GM10248 (cell line): ENCODE measurements at places on chromosomes 13 and 19.

DNA sequence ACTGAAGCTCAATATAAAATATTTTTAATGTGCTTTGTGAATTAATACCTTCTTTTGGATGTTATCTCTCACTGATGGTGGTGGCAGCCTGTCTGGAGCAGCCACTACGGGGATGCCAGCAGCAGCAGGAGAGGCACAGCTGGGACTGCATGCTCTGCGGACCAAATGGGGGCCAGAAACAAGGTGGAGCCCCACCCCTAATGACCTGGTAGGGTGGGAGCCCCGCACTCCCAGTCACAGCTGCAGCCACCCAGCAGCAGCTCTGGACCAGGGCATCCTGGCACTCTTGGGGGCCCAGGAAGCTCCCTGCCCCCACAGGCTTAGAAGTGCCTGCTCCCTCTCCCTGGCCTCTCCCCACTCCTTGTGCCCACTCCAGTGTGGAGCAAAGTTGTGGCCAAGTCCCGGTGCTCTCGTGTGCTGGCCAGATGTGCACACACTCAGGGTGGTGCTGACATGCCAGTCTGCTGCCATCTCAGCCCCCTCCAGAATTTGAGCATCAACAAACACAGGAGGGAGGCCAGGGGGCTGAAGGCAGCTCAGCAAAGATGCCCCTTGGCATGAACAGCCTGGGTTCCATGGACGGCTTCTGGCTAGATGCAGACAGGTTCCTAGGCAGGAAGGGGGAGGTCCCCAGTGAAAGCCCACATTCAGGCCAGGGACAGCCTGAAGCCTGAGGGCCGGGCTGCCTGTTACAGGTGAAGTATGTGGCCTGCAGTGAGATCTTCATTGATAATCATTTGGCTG is 696.7 kb upstream of the SLITRK5 start:
- DNase-seq: no peak

GRCh38 chr13:35474496-35475211 is 1.8 kb downstream of the MAB21L1 start:
- no peak for DNase-seq

- DNase-seq: no peak
These were observed 8.4 kb downstream of the PNMA8B start for GRCh38 chr19:46487178-46487801.

DNA sequence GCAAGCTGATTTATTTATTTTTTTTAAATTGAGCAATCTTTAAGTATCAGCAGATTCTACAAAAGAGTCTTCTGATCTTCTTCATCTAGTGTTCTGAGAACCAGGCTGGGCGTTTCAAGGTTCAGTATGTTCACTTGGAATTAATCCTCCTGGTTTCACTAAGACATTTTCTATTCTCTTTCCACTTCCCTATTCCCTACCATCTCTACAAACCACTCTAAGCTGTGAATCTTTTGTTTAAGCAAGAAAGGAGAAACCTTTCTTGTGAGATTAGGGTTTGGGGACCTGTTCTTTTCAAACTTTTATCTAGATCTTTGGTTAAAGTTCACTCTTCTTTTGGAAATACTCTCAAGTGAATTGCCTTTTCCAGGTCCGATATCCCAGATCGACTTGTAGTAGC is 59.3 kb downstream of the URI1 start:
- no peak for DNase-seq

DNA sequence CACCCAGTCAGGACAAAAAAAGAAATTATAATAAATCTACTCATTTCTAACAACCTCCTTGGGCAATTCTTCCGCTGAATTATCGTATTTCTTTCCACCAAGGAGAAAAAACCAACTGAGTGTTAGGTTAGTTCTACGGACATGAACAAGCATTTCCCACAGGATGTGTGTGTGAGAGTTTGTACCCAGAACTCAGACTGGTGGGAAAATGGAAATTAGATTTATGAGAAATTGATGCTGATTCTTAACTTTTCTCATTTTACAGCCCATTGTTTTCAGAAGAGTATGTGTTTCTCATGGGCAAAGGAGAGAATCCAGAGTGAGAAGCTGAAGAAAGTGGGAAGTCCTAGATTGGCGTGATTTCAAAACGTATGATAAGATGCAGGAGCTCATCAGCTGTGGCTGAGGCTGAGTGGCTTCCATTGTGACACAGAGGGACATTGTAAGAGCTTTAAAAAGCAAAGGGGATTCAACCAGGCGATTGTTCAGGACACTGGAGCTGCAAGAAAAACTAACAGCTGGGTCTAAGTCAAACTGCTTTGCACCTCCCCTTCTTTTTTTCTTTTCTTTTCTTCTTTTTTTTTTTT is 184.7 kb upstream of the ARGLU1 start:
- DNase-seq: no peak

GRCh38 chr19:7373862-7374261 is 25.1 kb downstream of the ARHGEF18 start:
- no peak for DNase-seq

- DNase-seq: no peak
These were observed 8.6 kb downstream of the CLN5 start for GRCh38 chr13:77000475-77000874.

DNA sequence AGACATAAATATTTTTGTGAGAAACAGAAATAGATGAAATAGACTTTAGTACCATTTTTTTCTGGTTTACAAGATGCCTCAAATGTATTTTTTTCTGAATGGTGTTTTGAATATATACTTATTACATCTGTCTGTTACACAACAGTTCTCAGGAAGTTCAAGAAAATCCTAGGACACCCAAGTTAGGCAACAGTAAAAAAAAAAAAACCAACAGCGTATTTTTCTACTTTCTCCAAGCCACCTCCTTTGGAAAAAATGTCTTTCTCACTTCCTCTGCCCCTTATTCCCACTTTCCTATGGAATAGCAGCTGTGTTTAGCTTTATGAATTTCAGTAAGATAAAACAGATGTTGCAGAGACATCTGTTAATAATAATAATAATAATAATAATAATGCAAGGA is 489.6 kb upstream of the KLF12 start:
- DNase-seq: no peak

GRCh38 chr13:111844682-111845081 is 222.3 kb upstream of the SOX1 start:
- no peak for DNase-seq

DNA sequence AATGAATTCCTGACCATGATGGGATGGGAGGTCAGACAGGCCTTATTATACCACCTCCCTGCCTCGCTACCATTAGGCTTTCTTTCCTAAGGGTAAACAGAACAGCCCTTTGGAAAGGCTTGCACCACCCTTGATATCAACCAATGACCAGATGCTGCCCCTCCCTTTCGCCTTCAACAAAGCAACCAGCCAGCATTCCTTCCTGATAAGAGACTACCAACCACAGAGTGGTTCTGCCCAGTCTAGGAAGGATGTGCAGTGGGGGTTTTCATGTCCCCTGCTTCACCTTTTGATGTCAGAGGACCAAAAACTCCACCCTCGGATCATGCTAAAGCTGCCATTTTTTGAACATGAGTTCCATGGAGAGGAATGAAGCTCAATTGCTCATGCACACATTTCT is 21.7 kb downstream of the TEX30 start:
- no peak for DNase-seq

DNA sequence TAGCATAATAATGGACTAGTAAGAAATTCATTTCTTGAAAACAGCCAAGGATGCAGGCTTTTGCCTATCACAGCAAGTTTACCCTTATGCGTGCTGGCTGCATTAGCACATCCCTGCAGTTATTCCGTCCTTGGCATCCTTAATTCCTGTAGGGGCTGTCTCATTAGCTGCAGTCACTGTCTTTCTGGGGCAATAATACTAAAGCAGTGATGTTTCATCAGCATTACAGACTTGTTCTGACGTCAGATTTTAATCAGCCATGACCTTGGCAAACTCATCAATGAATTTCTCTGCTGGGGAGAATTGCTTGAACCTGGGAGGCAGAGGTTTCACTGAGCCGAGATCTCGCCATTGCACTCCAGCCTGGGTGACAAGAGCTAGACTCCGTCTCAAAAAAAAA is 103.7 kb downstream of the RXFP2 start:
- no peak for DNase-seq

DNA sequence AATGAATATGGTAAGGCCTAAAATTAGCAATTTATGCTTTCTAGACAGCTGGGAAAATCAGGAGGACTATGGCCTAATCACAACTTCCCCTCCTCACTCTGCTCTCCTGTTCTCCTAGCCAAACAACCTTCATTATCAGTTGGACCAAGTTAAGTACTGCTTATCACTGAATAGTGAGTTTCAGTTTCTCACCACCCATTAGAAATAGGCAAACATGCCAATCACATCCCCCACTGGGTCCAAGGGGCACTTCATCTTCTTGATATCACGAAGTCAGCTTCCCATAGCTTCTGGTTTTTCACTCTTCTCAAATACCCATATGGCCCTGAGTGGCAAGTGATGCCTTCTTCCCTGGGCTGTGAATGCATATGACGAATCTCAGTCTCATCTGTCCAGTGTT is 689.6 kb downstream of the SLITRK5 start:
- DNase-seq: no peak

- DNase-seq: peak; percentile 69
These were observed at the start of gene ZNF154 for GRCh38 chr19:57708641-57709361. TSS of gene ZNF154 (minus strand) at chr19:57709204. CDS start at chr19:57708971, 233 bp downstream.

GRCh38 chr13:35208587-35208986 is 266.5 kb downstream of the NBEA start:
- DNase-seq: no peak

- no peak for DNase-seq
These were observed 2.3 kb downstream of the HSPB6 start for GRCh38 chr19:35754370-35755130.

GRCh38 chr13:58876473-58876872 is 1244.9 kb downstream of the PCDH17 start:
- DNase-seq: no peak

DNA sequence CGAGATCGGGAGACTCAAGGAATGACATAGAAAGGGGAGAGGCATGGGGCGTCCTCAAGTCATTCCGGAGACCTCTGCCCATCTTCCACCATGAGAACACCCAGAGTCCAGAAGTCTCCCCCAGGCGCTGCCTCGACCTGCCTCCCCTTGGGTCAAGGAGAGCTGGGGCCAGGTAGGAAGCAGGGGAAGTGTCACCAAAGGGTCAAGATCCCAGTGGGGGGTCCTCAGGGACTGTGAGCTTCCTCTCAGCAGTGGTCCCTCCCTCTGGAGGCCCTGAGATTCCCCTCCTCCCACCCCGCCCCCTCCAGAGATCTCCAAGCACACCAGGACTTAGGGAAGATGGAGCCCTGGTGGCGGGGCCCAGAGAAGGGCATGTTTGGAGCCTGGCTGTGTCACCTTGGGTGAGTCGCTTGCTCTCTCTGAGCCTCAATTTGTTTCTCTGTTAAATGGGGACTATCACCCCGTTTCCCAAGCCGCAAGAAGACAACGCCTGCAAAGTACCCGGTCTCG is 919 bp downstream of the DACT3 start:
- DNase-seq: peak; percentile 28

- DNase-seq: no peak
These were observed 7.3 kb downstream of the FXYD3 start for GRCh38 chr19:35122687-35123551.

DNA sequence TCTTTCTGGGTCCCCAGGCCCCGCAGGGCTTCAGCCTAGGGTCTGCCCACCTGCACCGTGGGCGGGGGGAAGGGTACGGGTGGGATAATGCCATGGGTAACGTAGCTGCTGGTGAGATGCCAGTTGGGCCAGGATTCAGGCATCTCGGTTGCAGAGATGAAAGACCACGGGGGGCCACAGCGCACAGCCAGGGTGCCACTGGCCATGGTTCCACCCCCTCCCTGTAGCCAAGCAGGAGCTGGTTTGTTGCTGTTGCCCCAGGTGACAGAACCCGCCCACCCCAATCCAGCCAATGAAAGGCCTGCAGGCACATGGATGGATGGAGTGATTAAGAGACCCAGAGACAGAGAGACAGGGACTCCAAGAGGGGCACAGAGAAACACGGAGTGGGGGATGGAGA is 1.0 kb upstream of the CGB7 start:
- DNase-seq: no peak

- DNase-seq: no peak
These were observed 275.4 kb downstream of the NALCN start for GRCh38 chr13:101140936-101141335.

DNA sequence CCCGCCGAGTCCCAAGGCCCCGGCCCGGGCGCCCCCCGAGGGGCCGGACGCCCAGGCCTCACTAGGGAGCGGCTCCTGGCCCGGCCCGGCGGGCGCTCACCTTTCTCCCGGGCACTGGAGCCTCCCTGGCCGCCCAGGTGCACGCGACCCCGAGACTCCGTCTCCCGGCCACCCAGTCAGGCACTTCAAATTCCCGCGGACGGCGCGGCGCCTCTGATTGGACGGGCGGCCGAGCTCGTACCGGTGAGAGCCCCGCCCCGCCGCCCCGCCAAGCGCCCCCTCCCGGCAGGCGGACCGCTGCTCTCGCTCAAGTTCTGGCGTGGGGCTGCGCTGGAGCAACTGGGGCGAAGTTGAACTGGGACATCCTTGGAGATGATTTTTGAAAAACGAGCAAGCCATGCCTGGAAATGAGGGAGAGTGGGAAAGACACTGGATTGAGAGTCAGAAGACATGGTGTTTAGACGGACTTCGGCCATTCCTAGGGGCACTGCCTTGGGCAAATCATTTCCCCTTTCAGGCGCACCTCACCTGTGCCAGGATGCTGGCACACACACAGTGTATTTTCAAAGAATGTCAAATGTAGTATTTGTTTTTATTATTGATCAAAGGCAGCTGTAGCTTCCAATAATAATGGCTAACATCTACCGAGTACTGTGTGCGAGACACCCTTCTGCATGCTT is 485.3 kb downstream of the UQCRFS1 start:
- DNase-seq: peak; percentile 58

DNA sequence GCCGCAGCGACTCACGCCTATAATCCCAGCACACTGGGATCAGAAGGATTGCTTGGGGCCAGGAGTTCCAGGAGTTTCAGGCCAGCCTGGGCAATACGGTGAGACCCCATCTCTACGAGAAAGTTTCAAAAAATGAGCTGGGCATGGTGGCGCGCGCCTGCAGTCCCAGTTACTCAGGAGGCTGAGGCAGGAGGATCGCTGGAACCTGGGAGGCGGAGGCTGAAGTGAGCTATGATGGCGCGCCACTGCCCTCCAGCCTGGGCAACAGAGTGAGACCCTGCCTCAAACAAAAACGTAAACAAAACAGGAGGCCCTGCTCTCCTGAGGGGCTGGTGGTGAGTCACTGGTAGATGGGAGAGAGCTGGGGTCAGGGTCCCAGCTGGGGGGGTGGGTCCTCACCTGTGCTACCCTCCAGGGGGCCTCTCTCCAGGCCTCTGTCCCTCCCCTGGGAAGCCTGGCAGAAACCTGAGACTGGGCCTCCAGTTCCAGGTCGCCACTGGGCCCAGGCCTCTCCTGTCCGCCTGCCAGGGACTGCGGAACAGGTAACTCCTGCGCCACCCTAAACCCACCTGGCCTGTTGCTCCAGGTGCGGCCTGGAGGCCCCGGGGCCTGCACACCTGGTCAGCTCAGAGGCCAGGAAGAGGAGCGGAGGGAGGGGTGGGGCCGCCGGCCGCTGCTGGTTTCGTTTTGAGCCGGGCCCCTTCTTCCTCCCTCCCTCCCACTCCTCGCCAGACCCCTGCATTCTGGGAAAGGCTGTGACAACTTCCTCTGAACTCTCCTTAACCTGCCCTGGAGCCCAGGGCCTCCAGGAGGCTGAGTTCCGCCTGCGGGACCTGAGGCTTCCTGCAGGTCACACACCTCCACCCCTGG is 17.2 kb upstream of the ZBTB7A start:
- peak; percentile 78 for DNase-seq
